ENCODE measurements at places on chromosomes 2 and 18.

DNA sequence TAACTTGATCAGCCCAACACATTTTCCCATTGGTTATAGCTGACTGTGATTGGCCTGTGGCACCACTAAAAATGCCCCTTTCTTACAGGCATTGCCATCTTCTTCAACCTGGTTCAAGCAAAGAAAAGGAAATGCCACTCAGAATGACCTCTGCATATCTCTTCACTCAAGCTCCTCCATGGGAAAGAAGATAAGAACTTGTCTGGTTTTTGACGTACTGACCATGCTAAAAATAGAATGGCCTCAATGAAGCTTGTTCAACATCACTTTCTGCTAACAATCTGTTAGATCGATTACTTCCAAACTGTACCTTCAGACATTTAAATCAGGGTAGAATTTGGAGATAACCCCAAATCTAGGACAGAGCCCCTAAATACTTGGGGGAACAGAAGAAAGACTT, 109.5 kb downstream of the CABYR start:
- DNase-seq, result no peak

- no peak for DNase-seq
These were observed 1.4 kb downstream of the ST8SIA5 start for GRCh38 chr18:46755315-46756024.

GRCh38 chr2:175430236-175430635, 248.7 kb upstream of the ATP5MC3 start:
- DNase-seq, result no peak

DNA sequence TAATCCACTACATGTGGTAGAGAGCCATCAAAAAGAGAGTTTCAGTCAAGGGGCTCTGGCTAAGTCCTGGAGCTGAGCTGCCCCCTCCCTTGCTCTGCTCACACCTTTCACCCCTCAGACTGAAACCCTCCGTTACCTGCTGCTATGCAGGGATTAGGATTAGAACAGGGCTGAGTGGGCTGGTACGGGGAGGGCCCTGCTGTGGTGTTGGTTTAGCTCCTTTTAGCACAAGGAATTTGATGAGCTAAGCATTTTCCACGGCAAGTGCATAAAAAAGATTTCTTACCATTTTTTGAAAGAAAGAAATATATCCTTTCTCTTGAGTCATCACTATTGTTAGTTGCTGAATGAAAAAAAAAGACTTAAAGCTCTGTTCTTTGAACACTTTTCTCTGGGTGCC, 46.3 kb downstream of the TCF7L1 start:
- no peak for DNase-seq

- DNase-seq, result peak; percentile 82
These were observed 422.5 kb downstream of the LPIN1 start for GRCh38 chr2:12168791-12169388.

DNA sequence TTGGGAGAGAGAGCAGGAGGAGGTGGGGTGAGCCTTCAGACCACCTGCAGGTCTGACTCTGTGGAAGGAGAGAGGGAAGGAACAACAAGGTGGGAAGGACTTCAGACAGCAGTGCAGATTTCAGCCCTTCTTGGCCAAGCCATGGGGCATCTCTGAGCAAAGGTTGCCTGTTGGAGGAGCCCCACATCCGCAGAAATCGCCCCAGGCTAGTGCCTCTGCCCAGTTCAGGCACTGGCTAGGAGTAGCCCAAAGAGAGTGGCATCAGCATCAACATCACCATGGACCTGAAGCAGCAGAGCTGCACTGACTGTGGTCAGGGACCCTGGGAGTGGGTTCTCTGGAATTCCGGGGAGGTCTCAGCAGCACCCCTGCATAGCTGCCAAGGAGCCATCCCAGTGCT, 10.2 kb downstream of the GPR55 start:
- DNase-seq, result no peak
